ENCODE measurements at places on chromosomes 6 and 20. TPM values are rescaled to one million over a fixed set of nuclear protein-coding genes. Genes with fewer than 3 reads are reported as not detected.

The FOXQ1 gene
- 12.1 TPM for polyA plus RNA-seq

The CLPSL1 gene
- polyA plus RNA-seq: 0.39 TPM

The ANGPT4 gene
- 0.18 TPM for polyA plus RNA-seq

The MUC22 gene
- not detected for polyA plus RNA-seq

The DAAM2 gene
- polyA plus RNA-seq: 30.2 TPM

The TPD52L1 gene
- polyA plus RNA-seq: 95.6 TPM

The DEFB121 gene
- polyA plus RNA-seq: not detected

The HCK gene
- 2.5 TPM for polyA plus RNA-seq

The DPPA5 gene
- polyA plus RNA-seq: not detected

The CRISP3 gene
- polyA plus RNA-seq: 0.26 TPM

The NHLRC1 gene
- 2.3 TPM for polyA plus RNA-seq

The PTCHD4 gene
- polyA plus RNA-seq: 1.0 TPM

The LRRN4 gene
- polyA plus RNA-seq: 15.8 TPM

The HM13 gene
- polyA plus RNA-seq: 152 TPM

The CTNNBL1 gene
- polyA plus RNA-seq: 50.2 TPM

The MEI4 gene
- polyA plus RNA-seq: 1.6 TPM

The TAP2 gene
- 9.9 TPM for polyA plus RNA-seq

The SMIM8 gene
- 25.3 TPM for polyA plus RNA-seq

The GABRR2 gene
- 0.97 TPM for polyA plus RNA-seq

The ARFGEF3 gene
- polyA plus RNA-seq: 6.6 TPM

The PRKN gene
- 8.0 TPM for polyA plus RNA-seq

The TSPO2 gene
- polyA plus RNA-seq: 0.33 TPM

The EPPIN gene
- 0.47 TPM for polyA plus RNA-seq

The EDN3 gene
- polyA plus RNA-seq: 5.0 TPM

The FKBP1C gene
- polyA plus RNA-seq: 0.63 TPM

The CST4 gene
- not detected for polyA plus RNA-seq

The PPP1R16B gene
- polyA plus RNA-seq: 7.2 TPM

The KCNK17 gene
- polyA plus RNA-seq: 0.09 TPM

The SERINC3 gene
- polyA plus RNA-seq: 70.4 TPM

The ZNF165 gene
- polyA plus RNA-seq: 4.1 TPM

The LHFPL5 gene
- polyA plus RNA-seq: 0.07 TPM

The C6orf141 gene
- 1.2 TPM for polyA plus RNA-seq

The ASCC3 gene
- 18.9 TPM for polyA plus RNA-seq

The PNPLA1 gene
- 3.0 TPM for polyA plus RNA-seq

The CST1 gene
- polyA plus RNA-seq: not detected

The LY6G5B gene
- 19.0 TPM for polyA plus RNA-seq

The SNAP25 gene
- 6.7 TPM for polyA plus RNA-seq

The TRIM15 gene
- 0.53 TPM for polyA plus RNA-seq

The SAYSD1 gene
- polyA plus RNA-seq: 19.5 TPM

The ANKRD66 gene
- not detected for polyA plus RNA-seq

The LPA gene
- 0.26 TPM for polyA plus RNA-seq

The RAB44 gene
- 0.10 TPM for polyA plus RNA-seq

The HIVEP2 gene
- 10.9 TPM for polyA plus RNA-seq

The FAM83B gene
- 8.2 TPM for polyA plus RNA-seq

The PRICKLE4 gene
- polyA plus RNA-seq: 7.0 TPM

The ZNF337 gene
- polyA plus RNA-seq: 31.6 TPM

The FAXC gene
- polyA plus RNA-seq: 3.1 TPM

The NAPB gene
- polyA plus RNA-seq: 21.0 TPM

The GSTA2 gene
- polyA plus RNA-seq: 0.34 TPM

The RAB32 gene
- polyA plus RNA-seq: 26.7 TPM

The CEP57L1 gene
- polyA plus RNA-seq: 18.6 TPM

The ADAM33 gene
- polyA plus RNA-seq: 13.3 TPM

The TCP11 gene
- polyA plus RNA-seq: 3.2 TPM

The SLPI gene
- not detected for polyA plus RNA-seq

The CYP24A1 gene
- polyA plus RNA-seq: 1.4 TPM

The BPIFB1 gene
- polyA plus RNA-seq: not detected
